ENCODE measurements at places on chromosomes 7 and 10.
A peak's percentile ranks its signal among the peaks of the same experiment; 100 is the strongest.

DNA sequence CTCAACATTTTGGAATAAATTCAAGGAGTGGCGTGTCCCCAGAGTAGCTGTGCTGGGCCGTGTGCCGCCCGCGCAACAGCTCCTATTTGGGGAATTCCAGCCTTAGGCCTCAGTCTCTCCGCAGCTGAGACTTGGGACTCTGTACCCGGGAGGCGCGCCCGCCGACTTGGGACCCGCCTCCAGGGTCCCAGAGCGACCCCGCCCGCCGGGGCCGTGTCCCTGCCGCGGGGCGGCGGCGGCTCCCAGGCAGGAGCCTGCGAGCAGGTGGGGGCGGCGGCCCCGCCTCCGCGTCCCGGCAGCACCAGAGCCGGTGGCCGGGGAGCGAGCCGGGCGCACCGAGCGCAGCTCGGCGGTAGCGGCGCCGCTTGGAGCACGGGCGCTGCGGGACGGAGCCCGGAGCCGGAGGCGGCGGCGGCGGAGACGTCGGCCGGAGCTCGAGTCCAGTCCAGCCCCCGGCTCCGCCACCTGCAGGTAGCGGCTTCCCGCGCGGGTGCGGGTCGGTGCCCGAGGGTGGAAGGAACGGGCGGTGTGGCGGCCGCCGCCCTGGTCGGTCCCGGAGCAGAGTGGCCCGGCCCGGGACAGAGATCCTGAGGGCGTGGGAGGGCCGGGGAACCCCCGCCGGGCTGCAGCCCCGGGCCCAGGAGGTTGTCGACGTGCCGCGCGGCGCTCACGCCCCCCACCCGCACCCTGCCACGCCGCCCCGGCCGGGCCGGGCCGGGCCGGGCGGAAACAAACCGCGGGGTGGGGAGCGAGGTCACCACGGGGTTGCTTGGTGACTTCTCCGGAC is at the start of gene WIPF3:
TSS of gene WIPF3 (plus strand) at position 301 of the 787 bp plus-strand sequence. CDS start 28,217 bp downstream, outside the sequence.
- no peak for DNase-seq

GRCh38 chr10:29319205-29319781 is 30.4 kb downstream of the LYZL1 start:
- no peak for DNase-seq

- DNase-seq: no peak
Measured at GRCh38 chr7:159114096-159114495, 30.6 kb downstream of the VIPR2 start.

- no peak for DNase-seq
Measured at GRCh38 chr7:146116521-146117222, at the start of gene CNTNAP2. TSS of gene CNTNAP2 (plus strand) at chr7:146116801. CDS start at chr7:146116877, 76 bp downstream.

GRCh38 chr7:6154542-6155404 is 117.7 kb downstream of the CYTH3 start:
- no peak for DNase-seq

DNA sequence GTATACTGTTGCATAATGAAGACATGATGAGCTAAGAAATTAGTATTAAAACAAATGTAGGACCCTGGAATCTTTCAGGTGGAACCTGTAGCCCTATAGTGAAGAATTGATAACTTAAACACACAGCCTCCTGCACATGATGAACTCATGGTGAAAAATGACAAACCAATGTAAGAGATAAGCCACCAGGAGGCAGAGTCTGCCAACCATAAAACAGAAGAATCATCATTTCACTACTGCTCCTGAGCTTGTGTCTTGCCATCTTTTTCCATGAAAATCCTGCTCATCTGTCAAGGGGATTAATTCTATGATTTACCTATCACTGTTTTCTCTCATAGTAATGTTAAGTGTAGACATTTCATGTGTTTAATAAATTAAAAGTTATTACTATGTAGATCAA is 363.9 kb downstream of the MALRD1 start:
- no peak for DNase-seq

GRCh38 chr7:106757846-106758245 is 96.9 kb upstream of the CCDC71L start:
- no peak for DNase-seq

- no peak for DNase-seq
Measured at GRCh38 chr7:20788420-20788990, 1.8 kb upstream of the SP8 start.

DNA sequence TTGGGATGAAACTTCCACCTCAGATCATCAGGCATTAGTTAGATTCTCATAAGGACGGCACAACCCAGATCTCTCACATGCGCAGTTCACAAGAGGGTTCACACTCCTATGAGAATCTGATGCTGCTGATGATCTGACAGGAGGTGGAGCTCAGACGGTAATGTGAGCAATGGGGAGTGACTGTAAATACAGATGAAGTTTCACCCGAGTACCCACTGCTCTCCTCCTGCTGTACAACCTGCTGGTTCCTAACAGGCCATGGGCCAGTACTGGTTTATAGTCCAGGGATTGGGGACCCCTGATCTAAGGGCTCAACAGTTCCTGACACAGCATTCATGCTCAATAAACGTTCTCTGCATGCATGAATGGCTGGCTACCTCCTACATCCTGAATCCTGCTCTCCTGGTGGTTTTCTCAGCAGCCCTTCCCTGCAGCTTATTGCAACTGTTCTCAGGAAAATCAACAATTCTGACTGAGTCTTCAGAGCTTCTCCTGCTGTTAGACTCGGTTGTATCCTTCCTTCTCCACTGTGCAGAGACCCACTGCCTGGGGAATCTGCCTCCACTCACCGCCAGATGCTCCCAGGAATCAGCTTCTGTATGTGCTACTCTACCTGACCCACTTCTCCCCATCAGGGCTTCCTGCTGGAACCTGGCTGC is 17.4 kb downstream of the PDE6C start:
- no peak for DNase-seq

DNA sequence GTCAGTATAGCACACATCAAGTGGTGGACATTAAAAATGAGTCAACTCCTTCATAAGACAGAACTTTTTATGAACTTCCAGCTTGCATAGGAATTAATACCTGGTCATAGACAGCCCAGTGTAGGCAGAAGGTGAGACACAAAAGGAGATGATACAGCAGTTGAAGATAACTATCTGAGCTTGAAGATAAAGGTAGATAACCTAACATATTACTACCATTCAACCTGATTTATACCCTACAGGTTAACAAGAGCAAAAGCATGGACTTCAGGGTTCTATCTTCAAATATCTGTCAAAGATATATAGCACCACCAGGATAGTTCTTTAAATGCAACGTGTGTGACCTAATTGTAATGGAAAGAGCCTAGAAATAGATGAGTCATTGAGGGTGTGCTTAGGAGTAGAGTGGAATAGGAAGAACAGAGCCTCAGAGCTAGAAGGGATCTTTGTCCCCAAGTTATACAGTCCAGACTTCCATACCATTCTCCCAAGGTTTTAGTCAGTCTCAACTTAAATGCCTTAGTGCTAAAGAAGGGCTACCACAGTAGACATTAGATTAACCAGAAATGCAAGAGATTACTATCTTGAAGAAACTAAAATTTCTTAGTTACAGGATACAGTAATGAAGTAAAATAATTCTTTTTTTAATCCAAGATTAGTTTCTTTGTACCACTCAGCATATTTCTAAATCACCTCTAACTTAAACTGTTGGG is 9.2 kb downstream of the ZNF800 start:
- DNase-seq: no peak

GRCh38 chr10:45418849-45419675 is 45.0 kb downstream of the ALOX5 start:
- DNase-seq: no peak

DNA sequence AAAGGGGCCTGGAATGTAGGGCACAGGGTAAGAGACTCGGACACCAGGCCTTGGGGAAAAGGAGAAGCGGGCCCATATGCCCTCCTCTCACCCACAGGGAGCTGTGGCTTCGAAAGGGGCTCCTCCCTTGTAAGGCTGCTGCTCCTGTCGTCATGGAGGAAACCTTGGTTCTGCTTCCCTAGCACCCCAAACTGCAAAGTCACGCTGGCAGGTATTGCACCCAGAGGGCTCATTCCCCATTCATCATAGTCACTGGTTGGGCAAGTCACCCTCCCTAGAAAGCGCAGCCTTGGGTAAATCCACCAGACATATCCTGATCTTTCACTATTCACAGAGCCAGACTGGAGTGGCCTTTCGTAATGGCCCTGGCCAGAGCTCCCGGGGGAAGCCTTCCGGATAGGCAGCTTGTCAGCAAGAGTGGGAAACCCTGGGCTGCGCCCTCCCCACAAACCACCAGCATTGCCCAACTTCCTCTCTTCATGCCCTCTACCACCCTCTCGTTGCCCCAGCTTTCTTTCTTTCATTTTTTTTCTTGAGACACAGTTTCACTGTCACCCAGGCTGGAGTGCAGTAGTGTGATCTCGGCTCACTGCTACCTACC is 121.0 kb downstream of the HIP1 start:
- DNase-seq: peak; percentile 58

DNA sequence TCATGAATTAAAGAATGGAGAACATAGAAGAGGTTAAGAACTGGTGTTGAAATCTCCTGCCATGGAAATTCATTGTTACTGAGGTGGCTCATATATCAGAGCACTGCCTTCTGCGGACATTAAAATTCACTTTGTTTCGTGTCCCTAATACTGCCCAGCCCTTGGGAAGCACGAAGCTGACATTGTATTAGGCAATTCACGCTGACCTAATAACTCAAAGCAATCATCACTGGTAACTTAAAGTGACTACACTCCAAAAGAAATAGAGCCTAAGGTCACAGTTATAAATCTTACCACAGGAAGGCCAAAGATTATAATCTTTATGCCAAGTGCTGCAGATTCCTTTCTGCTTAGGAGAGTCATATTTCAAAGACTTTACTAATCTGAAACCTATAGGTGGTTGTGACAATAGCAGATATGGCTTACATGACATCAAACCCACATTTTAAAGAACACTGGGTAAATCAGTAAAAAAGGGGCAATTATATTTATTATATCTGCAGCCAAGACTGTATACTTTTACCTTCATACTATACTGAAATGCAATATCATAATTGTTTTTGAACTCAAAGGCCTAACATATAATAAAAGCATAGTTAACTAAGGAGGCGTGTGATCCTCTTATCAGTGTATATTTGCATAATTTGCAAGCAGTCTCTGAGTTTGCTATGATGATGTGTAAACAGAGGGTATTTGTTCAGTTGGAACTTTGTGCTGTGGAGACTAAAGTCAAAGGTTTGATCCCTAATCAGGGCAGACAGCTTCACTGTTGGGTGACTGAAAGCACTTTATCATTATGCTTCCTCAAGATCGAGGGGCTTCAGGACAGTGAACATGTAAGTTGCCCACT is 51.9 kb upstream of the CAPZA2 start:
- no peak for DNase-seq

GRCh38 chr10:133359554-133359971 is 1.7 kb upstream of the FUOM start:
- DNase-seq: no peak

DNA sequence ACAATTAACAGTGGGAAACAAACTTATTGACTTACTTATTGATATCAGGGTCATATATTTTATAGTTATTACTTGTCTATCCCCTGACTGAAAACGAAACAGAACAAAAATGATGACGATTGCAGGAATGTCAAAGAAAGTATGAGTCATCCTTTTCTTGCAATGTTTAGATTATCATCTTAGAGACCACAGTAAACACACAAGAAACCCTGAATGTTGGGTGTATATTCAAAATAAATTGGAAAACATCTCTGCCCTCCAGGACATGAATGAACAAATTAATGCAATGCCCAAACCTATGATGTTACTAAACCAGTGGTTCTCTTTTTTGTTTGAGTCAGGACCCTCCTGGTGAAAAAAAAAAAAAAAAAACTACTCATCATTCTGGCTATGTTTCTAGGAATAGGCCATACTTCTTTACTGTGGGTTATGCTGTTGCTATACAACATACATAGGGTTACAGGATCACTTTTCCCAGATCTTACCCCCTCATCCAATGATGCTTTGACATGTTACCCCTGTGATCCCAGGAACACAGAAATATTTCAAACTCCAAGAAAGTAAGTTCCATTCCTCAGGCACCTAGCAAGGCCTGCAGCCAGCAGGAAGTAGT is 623.4 kb upstream of the IGFBP3 start:
- no peak for DNase-seq

DNA sequence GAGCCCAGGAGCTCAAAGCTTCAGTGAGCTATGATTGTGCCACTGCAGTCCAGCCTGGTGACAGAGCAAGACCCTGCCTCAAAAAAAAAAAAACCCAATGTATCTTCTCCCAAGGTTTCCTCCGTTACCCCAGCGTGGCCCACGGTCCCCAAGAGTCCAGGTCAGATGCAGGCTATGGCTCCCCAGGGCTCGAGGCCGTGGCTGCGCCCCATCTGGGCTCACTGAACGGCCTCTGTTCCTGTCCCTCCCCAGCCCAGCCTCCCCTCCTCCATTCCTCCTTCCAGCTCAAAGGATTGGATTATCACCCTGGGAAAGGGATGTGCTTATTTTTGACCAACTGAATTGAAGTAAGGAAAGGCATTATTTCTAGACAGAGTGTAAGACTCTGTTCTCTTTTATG is 31.0 kb downstream of the STK32C start:
- no peak for DNase-seq

DNA sequence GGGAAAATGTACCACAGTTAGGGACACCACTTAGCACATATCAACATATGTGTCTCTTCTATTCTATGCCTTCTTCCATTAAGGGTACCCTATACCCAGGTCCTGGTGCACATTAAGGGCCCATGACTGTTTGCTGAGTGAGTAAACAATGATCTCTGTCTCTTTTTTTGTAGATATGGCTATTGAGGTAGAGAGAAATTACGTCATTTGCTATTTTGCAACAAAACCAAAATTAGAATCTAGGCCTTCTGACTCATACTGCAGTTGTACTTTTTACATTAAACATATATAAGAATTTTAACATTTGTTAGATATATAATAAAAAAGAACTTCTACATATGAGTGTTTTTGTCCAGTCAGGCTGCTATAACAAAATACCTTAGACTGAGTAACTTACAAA is 683.2 kb upstream of the LRRN3 start:
- DNase-seq: no peak
